Osteocyte (in vitro differentiated cells): ENCODE measurements at places on chromosomes 13 and 19. TPM values are rescaled to one million over a fixed set of nuclear protein-coding genes. Genes with fewer than 3 reads are reported as not detected.

Gene NKG7
- total RNA-seq = not detected in 2 replicates

GRCh38 chr13:101554420-101555125 lies 102.1 kb downstream of the ITGBL1 start:
- no peak for DNase-seq

Gene RPS28
- 1,524 and 1,597 TPM in 2 replicates for total RNA-seq

DNA sequence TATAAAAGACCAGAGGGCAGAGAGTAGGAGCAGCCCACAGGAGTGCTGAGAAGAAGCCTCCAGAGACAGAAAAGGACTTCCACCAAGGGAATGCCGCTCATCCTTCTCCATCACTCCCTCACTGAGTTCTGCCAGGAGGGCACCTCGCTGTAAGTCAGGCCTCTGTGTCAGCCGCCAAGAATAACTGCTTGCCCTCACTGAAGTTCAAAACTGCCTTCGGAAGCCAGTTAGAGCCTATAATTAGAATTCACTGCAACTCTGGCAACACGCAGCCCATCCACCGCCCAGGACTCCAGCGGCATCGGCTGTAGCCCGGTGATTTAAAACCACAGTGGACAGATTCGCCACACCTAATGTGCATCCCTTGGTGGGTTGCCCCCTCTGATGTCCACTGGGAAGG lies 281.8 kb upstream of the ZNF507 start:
- DNase-seq = no peak

Gene SERP2
- 7.7 and 8.4 TPM in 2 replicates for total RNA-seq
